Activated naive CD4-positive, alpha-beta T cell treated with anti-CD3 and anti-CD28 coated beads, Interleukin-2, amount 50 U/mL, for 72 hours (primary cell): ENCODE measurements at places on chromosomes 5 and 9.
A peak's percentile ranks its signal among the peaks of the same experiment; 100 is the strongest.

DNA sequence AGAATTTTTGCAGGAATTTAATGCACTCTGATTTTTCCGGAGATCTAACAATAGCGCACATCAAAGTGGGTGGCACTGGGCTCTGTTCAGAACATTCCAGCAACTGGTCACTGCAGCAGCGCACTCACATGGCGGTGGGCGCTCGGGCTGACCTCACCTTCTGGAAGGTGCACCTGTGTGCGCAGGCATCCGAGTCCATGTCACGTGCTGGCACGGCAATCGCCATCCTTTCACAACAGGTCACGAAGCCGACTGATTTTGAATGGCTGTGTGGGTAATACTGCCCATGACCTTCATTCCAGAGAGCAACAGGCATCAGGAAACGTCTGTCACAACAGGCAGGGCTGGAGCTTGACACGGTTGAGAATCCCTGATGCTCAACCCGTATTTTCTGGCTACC, 18.7 kb upstream of the CLPTM1L start:
- no peak for DNase-seq

DNA sequence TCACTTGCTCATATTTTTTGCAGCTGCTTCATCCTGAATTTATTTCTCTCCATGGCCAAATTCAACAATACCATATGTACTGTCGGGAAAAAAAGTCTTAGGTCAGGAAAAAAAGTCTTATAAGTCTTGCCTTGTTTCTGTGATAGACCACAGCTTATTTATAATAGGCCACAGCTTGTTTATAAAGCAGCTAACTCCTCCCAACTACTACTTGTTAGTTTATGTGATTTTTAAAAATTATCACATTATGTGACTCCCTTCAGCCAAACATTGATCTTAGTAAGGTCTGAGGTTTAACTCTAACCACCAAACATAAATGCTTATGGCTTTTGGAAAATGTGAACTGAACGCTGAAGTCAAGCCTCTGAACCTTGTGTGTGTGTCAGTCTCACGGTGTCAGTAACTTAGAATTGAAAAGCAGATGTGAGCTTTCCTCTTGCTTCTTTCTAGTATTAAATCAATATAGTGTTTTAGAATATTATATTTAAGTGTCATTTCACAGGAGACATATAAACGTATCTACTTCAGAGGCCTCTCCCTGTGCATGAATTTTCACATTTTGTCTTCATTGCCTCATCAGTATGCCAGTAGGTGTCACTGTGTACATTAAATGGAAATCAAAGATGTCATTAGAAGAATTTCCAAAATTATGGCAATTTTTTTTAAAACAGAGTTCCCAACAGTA, 51.3 kb downstream of the SNX24 start:
- DNase-seq = no peak

DNA sequence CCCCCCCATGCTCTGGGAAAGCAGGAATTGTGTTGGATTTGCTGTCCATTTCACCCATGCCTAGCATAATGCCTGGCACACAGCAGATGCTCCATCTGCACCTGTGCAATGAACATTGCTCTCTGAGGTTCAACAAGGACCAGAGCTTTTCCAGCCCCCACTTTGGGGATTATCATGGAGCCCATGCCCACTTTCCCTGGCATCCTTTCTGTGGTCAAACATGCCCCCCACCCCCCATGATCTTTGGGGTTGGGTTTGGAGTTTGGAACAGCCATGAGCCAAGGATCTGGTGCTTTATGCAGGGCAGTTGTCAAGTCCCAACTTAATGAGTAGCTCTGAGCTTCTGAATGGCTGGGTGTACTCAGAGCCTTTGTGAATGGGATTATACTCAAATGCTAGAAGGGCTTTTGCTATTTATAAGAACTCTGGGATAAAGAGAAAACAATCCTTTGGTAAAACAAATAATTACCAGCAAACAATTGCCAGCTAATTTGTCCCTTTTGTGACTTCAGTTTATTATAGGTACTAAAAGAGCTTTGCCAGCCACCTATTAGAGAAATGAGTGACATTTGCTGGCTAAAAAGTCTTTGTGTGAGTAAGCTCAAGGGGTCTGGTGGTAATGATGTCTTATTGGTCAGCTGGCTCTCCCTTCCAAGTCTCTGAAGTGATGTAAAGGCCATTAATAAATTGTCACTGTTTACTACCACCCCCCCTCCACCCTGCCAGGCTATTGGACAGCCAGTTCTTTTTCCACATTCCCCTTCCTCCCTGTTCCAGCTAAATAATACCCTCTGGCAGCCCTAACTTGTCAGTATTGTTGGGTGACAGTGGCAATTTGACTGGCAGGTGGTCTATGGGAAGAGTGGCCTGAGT, 182.3 kb downstream of the MACROH2A1 start:
- no peak for DNase-seq

- DNase-seq = no peak
Measured at GRCh38 chr9:122256206-122256605, 8.4 kb downstream of the RBM18 start.

- no peak for DNase-seq
Measured at GRCh38 chr5:103918668-103919367, 356.2 kb upstream of the NUDT12 start.

DNA sequence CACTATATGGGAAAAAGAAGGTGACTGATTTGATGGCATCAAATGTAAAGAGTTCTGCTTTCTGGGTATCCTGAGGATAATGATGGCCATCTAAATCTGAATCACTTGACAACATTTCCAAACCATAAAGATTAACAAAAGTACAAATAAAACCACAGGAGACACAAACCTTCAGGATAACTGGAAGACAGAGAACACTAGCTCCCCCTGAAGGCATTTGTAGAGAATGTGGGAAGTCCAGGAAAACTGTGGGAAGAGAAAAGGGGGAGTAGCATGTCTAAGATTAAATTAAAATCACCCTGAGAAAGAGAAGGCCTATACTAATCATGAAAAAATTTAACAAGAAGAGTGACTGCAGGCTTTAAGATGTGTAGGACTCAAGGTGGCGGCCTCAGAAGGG, 116.2 kb downstream of the PRELID2 start:
- no peak for DNase-seq

- DNase-seq = no peak
Measured at GRCh38 chr9:17031546-17031945, 103.3 kb upstream of the CNTLN start.

DNA sequence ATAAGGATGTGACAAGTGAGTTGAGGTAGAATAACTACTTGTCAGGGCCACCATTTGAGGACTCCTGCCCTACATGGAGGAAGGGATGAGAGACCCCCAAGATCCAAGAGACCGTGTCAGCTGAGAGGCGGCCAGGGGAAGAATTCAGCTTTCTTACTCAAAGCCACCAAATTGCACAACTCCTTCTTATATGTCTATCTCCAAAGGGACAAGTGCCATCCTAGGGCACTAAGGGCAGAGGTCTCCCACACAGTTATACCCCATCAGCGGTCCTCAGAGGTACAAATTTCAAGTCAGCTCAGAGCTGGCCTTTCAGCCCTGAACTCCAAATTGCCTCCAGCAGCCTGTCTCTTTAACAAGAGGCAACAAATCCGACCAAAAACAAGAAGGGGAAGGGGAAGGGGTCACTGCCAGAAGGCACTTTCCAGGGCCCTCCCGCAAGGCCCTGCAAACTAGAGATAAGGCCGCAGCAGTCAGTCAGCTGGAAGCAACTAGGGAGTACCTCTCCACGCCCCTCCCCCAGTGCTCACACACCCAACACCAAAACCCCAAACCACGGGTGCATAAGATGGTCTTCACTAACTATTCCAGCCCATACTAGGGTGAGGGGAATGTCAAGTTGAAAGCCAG, 6.1 kb upstream of the STOML2 start:
- DNase-seq = no peak

GRCh38 chr9:22203371-22204138, 194.4 kb upstream of the CDKN2B start:
- no peak for DNase-seq

DNA sequence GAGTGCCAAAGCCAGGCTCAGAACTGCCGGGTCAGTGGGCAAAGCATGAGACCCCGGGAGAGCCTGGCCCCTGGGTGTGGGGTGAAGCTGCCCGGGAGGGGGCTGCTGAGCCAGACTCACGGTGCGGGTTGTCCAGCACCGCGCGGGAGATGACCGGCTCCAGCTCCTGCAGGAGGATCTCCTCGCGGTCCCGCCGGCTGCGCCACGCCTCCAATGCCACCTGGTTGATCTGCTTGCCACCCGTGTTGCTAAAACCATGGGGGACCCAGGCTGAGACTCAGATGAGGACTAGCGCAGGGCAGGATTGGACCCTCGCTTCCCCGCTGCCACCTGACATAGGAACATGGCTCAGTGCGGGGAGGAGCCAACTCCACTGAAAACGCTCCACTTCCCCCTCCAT, 2.6 kb downstream of the TOR2A start:
- DNase-seq = no peak

GRCh38 chr5:1770443-1770802, 29.2 kb downstream of the MRPL36 start:
- no peak for DNase-seq

GRCh38 chr5:172442592-172442991, 11.7 kb downstream of the SH3PXD2B start:
- DNase-seq = no peak

DNA sequence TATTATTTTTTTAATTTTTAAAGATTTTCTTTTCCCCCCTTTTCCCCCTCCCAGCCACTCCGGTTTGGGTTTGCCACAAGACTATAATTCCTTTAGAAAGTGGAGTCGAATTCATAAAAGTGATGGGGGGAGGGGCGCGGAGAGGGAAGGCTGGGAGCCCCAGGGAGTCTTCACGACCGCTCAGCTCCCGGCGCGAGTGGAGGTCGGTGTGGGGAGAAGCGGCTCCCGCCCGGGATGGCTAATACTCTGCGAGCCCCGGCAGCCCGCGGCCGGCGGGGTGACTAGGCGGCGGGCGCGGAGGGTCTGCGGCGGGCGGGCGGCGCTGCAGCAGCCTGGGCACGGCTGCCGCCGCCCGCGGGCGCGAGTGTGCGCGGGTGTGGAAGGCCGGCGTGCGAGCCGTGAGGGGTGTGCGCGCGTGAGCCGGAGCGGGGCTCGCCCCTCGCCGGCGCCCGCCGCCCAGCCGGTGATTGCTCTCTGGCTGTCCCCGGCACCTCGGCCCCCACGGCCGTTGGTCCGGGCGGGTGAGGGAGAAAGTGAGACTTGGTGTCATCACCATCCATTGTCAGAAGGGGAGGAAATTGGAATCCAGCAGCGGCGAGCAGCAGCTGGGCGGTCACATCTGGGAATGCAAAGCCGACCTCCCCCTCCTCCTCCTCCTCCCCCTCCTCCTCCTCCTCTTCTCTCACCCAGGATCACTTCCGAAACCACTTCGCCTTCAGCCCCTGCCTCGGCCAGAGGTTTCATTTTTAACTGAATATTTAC, at the start of gene PARP8:
PARP8 (plus strand) TSS at position 377 of the 762 bp plus-strand sequence. CDS start 459 bp downstream, outside the sequence.
- DNase-seq = peak; percentile 45
